NCI-H1105 treated with DMSO at 0.1 percent for 48 hours (cell line): ENCODE measurements at places on chromosomes 2 and 18.

DNA sequence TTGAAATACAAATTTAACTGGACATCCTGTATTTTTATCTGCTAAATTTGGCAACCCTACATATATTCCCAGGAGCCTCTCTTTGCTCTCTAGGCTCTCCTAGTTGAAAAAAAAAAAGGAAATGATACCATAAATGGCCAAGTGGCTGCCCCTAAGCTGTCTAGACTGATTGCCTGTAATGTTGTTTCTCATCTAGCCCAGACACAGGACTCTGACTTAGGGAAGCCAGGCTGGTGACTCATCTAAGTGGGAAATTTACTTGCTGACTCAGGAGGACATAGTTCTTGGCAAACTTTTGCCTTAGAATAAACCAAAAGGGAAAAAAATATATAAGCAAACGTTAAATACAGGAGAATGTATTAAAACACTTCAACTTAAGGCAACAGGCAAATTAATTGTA, 14.6 kb upstream of the ITGAV start:
- DNase-seq = no peak

DNA sequence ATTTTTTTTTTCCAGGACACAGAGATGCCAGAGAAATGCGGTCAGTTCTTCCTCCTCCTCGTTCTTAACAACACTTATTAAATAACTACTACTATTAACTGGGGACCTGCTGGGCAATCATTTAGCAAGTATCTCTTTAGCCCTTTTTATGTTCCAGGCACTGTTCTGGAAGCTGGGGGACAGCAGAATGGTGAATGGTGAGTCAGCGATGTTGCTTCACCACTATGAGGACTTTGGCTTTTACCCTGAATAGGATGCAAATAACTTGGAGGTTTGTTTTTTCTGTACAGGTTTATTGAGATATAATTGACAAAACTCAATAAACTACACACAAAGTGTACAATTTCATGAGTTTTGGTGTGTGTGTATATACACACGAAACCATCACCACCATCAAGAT, 179.9 kb upstream of the MSH6 start:
- no peak for DNase-seq

DNA sequence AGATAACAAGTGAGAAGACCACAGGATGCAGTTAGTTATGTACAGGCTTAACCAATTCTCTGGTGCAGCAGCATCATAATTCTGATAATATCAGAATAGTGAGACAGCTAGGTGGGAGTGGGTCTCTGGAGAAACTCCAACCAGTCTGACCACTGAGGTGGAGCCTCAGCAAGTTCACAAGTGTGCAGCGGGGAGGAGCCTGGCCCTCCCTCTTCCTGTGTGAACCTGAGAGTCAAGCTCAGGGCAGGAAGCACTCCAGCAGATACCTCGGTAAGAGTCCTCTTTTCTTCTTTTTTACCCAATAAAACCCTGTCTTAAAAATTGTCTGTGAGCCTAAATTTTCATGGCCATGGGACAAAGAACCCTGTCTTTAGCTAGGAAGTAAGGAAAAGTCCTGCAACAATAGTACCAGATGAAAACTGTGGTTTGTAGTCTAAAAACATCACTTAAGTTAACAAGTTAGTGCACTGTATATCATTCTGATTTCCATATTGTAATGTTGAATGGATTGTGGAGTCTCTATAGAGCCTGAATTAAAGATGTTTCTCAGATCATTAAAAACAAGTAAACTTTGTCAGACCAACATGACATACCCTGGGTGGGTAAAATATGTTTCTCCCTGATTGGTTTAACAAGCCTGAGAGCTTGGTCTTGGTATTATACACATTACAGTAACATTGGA, 370.8 kb downstream of the TMEM182 start:
- DNase-seq = no peak

GRCh38 chr2:50754514-50754913, 277.4 kb downstream of the NRXN1 start:
- no peak for DNase-seq

- DNase-seq = no peak
Observed at GRCh38 chr2:31531101-31531500, 49.6 kb downstream of the SRD5A2 start.

DNA sequence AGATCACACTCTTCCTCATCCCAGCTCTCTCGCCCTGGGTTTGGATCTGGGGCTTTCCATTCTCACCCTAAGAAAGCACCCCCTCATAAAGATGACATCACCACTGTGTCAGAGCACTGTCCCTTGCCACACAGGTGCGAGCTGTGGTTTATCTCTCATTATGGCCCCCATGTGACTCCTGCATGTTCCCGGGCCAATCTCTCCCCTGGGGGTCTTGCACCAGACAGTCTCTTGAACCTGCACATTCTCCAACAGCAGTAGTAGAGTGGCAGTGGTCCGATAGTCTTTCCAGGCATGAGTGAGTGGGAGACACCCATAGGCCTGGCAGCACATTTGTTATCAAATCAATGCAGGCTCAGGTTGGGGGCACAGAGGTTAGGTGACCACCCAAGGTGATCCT, 130.5 kb downstream of the HRH4 start:
- no peak for DNase-seq

DNA sequence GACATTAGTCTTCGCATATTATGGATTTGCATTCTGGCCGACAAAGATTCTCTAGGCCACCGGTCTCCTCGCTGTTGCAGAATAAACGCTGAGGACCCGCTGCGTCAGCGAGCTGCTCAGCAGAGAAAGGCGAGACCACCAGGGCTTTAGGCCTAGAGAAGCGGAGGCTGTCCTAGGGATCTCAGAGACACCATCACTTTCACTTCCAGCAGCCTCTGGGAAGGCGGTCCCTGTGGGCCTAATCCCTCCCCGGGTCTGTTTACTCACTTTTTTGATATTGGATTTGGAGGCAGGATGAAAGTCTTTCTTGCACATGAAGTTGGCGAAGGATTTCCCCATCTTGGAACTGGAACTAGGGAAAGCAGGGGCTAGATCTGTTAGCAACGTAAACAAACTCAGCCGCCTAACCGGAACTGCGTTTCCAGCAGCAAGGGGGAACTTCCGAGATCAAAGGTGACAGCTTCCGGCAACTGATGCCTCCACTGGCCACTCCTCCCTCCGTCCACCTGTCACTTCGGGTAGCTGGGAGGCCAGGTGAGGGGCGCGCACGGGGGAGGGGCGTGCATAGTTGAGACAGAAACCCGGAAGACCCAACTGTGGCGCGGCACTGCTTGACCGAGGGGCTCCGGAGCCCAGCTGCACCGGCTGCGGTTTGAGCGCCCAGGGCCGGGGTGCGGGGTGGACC, at the start of gene SCRN3:
Gene SCRN3, plus strand, starts transcription at position 447 of the 685 bp plus-strand sequence. CDS start 2,554 bp downstream, outside the sequence.
- peak; percentile 90 for DNase-seq

DNA sequence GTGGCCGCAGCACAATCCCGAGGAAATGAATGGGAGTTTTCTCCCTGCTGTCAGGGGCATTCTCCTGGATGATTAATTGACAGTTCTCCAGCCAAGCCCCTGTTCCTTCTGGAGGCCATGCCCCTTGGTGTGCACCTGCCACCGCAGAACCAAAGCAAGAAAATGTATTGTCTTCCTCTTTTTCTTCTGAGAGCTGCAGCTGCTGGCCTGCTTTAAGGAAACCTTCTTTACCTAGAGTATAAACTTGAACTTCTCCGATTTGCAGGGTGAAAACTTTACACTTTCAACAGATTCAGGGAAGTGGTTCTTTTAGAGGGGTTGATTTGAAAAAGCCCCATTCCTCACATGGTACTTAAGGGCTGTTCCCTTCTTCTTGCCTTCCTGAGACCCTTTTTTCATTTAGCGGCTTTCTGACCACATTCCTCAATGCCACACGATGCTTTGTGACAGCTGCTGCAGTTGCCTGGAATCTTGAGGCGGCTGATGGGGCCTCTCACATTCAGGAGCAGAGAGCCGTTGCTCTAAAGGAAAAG, 402.8 kb downstream of the TXNL1 start:
- DNase-seq = no peak

GRCh38 chr2:143125717-143126116, 3.5 kb upstream of the ARHGAP15 start:
- DNase-seq = no peak

DNA sequence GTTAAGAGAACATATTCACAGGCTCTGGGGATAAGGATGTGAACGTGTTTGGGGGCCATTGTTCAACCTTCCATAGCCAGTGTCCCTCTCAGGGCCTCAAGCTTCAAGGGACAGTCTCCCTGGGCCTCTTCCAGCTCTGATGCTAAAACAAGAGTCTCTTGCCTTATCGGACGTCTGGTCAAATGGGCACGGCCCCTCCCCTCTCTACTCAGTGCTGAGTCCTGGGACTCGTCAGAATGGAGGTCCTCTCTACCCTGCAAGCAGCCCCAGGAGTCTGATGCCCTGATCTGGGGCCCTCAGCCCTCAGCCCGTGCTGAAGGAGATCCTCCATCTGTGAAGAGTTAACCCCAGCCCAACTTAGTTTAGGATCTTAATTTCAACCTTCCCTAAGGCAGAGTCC, 198.2 kb downstream of the ZFP36L2 start:
- DNase-seq = no peak

- DNase-seq = no peak
Observed at GRCh38 chr2:164151522-164151921, 415.7 kb upstream of the FIGN start.

DNA sequence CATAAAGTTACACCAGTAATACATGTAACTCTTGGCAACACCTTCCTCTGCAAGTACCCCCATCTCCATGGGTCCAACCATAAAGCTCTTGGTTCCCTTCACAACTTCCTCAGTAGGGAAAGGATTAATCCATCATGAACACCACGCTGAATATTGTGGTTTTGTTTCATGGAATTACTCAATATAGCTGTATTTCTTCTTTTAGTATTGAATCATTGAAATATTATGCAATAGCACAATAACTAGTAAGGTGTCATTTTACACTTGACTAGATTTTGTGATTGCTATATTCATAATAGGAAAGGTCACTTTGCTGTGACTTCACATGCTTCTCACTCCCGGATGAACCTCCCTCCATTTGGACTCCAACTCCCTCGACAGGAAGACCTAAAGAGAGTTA, 29.7 kb upstream of the PID1 start:
- no peak for DNase-seq

DNA sequence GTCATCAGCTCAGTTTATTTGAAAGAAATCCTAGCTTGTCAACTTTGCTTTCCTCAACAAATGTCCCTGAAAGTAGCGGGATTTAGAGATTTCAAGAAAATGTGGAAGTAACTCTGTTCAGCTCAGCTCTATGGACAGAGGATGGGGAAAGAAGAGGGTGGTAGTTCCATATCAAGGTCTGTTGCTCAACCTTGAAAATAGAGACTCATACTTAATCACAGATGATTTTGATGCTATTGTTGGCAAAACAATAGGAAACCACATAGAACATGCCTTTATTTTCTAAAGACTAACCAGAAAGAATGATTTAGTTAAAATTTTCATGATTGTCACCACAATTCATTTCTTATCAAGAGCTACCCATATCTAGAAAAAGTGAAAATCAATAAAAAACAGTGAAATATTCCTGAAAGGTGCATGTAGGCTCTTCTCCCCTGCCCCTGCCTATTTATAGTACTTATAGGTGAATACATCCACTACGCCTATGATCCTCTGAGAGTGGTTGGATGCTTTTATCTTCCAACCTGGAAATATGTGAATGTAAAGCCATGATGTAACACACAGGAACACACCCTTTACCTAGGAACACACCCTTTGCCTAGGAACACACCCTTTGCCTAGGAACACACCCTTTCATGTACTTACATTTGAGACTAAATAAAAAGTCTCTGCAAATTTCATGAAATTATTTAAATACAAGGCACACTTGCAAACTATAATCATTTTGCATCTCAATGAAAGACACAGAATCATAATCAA, 65.8 kb downstream of the ETAA1 start:
- DNase-seq = peak; percentile 29

DNA sequence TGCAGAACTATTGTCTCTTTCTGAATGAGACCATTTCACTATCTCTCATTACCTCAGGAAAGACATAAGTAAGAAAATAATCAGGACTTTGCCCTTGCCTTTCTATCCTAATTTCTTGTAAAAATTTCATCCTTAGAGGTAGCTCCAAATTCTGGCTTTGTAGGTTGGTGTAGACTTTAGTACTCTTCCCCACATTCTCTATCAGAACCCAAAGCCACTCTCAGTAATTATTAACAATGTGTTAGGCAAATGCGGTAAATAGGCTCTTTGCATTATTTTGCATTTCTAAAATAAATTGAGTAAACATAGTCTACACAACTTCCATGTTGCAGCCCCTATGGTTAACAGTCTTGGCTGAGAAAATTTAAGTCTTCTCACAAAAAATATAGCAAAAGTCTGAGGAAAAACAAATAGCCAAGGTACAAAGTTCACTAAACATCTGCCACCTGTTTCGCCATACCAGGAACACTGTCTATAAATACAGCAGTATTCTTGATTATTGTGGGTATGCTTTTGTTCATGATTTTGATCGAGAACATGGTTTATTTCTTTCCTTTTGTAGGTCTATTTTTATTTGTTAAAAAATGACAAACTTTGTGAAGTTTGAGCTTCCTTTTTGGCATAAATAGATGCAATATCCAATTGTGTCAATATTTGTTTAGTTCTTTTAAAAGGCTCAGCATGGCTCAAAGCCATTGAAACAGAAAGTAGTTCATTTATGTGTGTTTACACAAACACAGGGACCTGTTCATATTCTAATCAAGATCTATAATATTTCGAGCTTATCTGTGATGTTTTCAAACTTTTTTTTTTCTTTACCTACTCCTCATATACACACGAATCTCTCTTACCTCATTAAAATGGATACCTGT, 1061.5 kb downstream of the CNTNAP5 start:
- peak; percentile 45 for DNase-seq

DNA sequence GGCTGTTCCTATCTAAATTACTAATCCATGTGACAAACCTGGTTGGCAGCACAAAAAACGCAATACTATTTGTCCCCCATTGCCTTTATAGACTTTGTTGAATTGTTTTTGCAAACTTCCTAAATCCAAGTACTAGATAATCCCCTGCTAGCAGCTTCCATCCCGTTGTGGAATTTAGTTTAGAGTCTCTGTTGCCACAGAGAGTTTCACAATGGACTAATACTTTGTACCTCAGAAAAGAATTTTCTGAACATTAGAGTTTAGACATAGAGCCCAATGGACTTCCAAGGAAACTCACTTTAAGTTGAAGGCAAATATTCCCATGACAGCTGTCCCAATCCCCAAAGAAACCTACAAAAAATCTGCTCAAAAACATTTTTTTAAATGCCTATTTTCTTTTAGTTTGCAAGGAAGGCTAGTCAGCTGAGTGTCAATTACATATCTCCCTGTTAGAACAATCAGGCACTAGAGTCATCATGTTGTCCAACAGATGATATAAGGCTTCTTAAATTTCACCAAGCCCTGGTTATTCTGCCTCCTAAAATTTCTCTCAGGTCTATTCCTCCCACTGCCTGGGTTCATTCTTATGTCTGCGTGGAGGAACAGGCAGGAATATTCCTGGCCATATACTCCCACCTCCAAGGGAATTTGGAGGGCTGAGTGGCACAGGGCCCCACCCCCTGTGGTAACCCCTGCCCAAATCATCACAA, 27.2 kb downstream of the RNF152 start:
- DNase-seq = no peak

DNA sequence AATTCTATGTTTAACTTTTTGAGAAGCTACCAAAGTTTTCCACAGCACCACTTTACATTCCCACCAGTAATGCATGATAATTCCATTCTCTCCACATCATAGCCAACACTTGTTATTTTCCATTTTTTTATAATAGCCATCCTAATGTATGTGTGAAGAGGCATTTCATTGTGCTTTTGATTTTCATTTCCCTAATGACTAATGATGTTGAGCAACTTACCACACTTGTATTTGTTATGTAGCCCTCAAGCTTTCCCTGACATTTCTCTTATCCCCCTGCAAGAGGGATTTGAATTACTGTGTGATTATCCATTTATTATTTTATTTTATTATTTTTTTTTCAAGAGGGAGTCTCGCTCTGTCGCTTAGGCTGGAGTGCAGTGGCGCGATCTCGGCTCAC, 23.6 kb upstream of the SOS1 start:
- no peak for DNase-seq
